Activated T-cell treated with anti-CD3 and anti-CD28 coated beads, Interleukin-2, amount 50 U/mL, for 72 hours (primary cell): ENCODE measurements at places on chromosomes 1 and 21.

DNA sequence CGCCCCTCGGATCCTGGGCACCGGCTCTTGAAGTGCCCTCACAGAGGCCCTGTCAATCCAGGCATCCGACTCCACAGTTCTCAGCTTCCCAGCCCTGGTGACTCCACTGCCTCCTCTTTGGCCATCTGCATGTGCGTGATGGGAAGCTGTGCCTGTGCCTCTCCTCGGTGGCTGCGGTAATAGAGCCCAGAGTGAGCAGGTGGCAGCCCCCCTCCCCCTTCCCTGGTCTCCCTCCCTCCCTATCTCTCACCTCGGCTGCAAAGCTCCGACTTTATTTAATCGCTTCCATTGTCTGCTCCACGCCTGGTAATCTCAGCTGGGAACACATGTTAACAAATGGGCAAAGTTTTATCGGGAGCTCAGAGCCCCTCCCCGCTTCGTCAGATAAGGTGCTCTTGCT is 91.9 kb downstream of the IGSF21 start:
- DNase-seq, result no peak

DNA sequence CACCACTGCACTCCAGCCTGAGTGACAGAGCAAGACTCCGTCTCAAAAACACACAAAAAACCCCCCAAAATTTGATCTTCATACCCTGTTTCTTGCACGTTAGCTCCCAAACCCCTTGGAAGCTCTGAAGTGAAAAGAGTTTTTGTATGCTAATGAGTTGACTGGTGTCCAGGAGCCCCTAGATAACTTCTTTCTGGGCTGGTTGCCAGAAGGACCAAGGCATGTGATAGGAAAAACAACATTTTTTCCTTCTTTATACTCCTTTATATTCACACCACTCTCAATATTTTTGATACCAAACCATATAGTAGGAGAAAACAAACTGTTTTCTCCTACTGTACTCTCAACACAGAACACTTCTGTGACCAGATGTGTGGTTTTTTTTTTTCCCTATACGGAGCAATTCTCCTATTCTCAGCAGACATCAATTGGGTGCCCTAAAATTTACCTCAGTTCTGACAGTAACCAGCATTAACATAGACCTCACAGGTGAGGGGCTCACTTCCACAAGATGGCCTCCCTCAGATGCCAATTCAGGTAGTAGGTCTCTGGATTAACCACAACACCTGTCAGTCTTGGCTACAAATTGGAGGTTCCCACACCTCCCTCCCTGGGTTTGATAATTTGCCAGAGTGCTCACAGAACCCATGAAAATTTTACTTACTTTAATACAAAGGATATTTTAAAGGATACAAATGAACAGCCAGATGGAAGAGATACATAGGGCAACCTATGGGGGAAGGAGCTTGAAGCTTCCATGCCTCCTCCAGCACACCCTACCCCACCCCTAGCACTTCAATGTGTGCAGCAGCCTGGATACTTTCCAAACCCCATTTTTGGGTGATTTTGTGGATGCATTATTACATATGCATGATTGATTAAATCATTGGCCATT is 25.6 kb downstream of the ZYG11B start:
- no peak for DNase-seq

- DNase-seq, result no peak
These were observed 144.3 kb upstream of the C1orf21 start for GRCh38 chr1:184242507-184242943.

DNA sequence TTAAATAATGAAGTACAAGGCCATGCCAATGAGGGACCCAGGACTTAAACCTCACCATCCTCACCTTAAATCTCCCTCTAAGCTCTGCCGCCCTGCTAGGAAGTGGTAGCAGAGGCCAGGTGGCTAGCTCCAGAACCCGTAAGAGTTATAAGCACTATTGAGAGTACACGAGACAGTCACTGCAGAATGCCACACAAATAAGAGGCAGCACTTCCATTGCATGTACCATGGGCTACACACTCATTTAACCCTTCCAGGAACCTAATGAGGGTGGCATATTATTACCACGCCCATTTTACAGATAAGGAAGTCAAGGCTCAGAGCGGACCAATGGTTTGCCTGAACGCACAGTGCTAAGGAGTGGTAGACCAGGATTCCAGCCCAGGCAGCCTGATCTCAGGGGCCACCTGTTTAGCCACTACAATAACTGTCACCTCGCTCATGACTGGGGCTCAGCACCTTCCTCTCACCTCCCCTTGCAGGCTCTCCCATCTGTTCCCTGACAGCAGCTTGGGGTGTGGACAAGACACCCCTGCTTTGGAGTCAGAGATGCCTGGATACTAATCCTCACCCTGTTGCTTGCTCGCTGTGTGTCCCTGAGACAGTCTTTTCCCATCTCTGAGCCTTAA is 54.8 kb upstream of the ID3 start:
- DNase-seq, result no peak

- no peak for DNase-seq
These were observed 283.5 kb upstream of the SGIP1 start for GRCh38 chr1:66250478-66250877.

DNA sequence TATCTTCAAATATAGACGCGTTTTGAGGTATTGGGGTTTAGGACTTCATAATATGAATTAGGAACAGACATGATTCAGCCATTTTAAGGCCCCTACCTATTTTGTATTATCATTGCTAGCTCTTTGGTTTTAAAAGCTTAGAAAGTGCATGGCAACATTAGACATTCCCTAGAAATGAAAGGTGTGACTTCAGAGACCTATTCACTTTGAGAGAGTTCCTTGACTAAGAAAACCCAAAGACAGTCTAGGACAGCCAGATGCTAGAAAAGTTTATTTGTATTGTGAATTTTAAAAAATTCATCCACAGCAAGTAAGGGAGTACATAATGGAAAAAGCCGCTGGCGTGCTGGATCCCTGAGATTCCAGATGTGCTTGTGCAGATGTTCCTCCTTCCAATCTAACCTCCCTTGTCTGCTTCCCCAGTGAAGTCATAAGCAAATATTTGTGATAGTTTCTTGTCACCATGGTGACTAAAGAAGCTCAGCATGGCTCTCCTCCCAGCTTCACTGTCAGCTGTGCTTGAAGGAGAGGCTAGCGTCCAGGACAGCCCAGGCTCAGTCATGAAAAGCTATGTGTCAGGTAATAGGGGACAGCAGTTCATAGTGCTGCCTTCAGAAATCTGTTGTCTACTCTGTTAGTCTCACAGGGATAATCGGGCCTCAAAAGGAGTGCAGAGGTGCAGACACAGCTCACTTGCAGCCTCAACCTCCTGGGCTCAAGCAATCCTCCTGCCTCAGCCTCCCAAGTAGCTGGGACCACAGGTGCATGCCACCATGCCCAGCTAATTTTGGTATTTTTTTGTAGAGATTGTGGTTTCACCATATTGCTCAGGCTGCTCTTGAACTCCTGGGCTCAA is 34.8 kb downstream of the KPNA6 start:
- no peak for DNase-seq
